ENCODE measurements at places on chromosomes 16 and 17.

DNA sequence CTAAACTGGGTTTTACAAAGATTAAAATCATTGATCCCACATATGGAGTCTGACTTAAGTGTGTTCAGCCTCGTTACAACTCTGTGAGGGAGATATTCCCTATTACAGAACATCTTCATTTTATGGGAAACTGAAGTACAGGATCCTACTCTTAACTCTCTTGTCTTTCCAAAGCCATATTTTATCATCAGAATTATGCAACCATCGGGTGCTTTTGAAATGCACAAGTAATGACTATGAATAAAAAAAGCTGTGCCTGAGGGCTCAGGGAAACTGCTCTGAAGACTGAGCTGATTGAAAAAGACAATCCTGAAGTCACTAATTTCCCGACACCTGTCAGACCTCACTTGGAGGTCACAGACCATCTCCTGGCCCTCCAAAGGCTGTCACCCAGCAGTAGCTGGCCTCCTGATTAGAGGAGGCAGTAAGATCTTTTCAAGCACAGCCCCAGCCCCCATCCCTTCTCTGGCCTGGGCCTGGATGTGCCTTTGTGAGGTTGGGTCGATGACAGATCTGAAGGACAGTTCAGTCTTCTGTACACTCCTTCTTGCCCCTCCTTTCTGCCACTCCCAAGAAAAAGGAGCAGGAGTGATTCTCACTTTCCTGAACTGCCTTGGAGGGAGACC lies 5.6 kb downstream of the AKAP1 start:
- DNase-seq, result no peak

DNA sequence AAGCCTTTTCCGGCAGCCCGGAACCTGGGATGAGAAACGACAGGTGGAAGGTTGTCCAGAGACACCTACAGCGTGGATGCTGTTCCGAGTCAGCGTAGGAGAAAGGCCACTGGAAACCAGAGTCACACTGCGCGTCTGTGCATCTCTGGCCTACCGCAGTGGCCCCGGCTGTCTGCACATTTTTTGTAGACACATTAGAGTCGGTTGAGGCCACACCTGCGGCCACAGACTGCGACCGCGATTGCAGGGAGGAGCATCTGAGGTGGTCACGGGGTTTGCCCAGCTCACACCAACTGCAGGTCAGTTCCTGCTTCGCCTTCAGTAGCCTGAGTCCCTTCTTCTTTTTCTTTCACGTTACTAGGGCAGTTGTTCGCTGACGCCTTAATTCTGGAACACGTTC lies 52.4 kb downstream of the WDR45B start:
- no peak for DNase-seq

GRCh38 chr17:27319541-27320221 lies 25.8 kb downstream of the WSB1 start:
- no peak for DNase-seq

- no peak for DNase-seq
These were observed 6.6 kb downstream of the COX6A2 start for GRCh38 chr16:31421587-31421986.

DNA sequence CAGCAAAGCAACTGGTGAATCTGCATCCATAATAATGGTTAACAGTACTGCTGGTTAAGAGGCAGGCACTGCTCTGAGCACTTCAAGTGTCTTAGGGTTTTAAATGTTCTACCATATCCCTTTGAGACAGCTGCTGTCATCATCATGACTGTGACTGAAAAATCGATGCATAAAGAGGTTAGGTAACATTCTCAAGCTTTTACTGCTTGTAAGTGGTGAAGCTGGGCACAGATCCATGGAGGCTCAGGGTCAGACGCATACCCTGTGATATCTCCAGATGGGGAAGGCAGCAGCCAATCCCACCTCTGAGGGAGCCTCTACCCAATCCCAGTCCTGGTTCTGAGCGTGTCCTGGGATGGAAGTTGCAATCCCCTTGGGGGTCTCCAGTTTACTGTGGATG lies 57.6 kb upstream of the SOX9 start:
- DNase-seq, result no peak

DNA sequence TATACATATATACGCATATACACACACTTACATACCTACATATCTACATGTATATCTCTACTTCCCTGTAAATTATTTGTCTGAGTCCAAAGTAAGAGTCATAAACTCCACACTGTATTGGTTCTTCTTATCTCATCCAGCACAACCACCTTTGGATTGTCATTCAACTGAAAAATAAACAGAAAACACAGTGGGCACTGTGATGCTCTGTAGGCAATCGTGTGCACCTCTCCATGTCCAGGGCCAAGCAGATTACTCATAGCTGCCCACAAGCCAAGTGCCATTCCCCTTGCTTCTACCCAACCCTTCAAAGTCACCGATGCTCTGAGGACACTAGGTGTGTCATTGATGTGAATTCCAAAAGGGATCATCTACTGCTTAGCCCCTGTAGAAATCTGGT lies 12.9 kb upstream of the TEKT3 start:
- no peak for DNase-seq

- DNase-seq, result no peak
These were observed 116.4 kb downstream of the NPIPB5 start for GRCh38 chr16:22627043-22627442.

GRCh38 chr16:81163671-81164070 lies 67.5 kb upstream of the GCSH start:
- DNase-seq, result no peak

DNA sequence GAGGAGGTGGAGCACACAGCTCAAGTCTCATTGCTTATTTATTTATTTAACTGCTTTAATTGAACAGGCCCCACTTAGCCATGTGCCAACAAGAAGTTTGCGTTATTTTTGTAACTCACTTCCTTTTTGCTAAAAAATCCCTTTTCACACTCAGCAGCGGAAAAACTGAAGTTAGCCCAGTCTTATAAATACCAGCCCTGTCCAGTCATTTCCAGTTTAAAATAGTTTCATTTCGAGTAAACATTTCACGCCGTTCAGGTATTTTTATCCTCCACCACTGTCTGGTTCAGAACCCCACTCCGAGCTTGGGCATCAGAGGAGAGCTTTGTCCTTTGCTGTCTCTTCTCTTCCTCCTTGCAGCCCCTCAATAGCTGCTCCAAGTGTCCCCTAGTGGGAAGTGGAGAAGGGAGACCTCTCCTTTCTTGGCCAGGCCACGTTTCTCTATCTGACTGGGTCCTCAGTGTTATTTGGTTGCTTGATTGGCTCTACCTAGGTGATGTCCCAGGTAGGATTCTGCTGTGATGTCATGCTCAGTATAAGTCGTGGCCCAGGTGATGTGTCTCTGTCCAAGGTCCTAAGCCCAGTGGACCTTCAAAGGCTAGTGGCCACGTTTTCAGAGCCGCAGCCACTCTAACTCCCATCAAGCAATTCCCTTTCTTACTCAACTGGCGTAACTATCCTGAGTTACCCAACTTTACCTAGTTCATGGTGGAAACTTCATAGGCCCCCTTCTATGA lies 53.0 kb upstream of the GAS7 start:
- DNase-seq, result no peak

- DNase-seq, result no peak
These were observed 28.7 kb downstream of the ACSF3 start for GRCh38 chr16:89122322-89122851.

DNA sequence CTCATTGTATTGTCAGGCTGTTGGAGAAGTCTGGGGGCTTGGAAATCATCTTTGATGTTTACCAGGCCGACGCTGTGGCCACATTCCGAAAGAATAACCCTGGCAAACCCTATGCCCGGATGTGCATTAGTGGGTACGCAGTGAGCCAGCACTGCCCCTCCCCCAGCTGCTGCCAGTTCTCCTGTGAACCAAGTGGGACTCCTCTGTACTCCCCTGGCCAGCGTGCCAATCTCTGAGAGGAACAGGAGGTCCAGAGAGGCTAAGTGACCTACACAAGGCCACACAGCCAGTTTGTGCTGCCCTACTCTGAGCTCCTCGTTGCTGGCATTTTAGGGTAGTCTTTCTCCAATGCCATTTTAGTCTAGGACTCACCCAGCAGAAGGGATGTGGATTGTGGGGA lies 1.9 kb upstream of the LLGL2 start:
- no peak for DNase-seq

DNA sequence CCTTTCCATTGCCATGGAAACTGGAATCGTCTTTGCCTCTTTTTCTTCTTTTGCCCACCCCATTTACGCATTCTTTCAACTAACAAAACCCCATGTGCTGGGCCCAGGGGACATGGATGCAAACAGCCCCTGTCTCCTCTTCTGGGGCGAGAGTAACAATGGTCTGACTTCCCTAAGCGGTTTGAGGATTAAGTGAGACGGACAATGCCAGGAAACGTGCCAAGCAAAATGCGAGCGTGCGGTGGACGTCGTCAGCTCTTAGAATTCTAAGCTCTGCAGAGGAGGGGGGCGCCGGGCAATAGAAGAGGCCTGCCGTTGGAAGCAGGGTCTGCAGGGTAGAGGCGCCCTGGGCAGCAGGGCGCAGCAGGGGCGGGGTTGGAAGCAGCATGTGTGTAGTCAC lies 42.4 kb upstream of the JPH3 start:
- no peak for DNase-seq

GRCh38 chr17:47803751-47804150 lies 17.8 kb downstream of the OSBPL7 start:
- DNase-seq, result no peak

DNA sequence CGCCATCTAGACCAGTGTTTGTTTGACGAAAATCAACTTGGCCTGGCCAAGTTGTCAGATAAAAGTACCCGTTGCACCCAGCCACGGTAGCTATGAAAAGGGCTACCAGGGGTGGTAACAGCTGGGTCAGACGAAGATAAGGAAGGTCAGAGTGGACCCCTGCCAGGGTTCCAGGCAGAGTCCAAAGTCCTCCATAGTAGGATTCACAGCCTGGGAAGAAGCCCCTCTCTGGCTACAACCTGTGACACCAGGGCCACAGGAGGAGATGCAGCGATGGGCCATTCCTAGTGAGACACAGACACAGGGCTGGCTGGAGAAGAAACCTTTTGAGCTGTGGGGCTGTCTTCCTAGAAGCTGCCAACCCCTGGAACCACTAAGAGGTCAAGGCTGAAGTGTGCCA lies 39.3 kb downstream of the MEAK7 start:
- no peak for DNase-seq

- DNase-seq, result no peak
These were observed 54.0 kb downstream of the TMEM132E start for GRCh38 chr17:34633351-34633750.

GRCh38 chr17:80884811-80885210 lies 106.8 kb upstream of the CHMP6 start:
- DNase-seq, result no peak

DNA sequence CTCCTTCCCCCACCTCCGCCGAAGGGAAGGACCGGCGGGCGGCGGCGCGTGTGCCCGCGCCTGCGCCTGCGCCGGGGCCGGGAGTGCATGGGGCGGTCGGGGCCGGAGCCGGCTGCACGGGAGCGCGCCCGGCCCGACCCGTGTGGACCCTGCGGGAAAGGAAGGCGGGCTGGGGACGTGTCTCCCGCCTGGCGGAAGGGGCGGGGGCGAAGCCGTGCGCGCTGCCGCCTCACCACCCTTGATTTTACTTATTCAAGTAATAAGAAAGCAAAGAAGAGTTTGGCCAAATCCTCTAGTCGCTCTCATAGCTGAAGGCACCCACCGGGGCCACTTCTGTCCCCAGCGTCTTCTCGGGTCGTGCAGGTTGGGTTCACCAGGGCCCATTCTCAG lies 596 bp upstream of the PFN1 start:
- DNase-seq, result peak; percentile 88

- no peak for DNase-seq
These were observed 6.7 kb downstream of the HSPB9 start for GRCh38 chr17:42129109-42129837.

DNA sequence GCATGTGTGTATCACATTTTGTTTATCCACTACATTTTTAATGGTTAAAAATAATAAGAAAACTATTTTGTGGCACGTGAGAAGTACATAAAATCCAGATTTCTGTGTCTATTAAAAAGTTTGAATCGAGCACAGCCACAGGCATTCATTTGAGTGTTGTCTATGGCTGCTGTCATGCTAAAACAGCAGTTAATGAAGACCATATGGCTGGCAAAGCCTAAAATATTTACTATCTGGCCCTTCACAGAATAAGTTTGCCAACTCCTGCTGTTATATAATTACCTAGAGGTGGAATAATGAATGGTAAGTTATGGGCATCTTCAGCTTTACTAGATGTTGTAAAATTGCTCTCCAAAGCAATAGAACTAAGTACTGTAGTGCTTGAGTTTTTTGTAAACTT lies 30.5 kb downstream of the TMEM98 start:
- DNase-seq, result no peak

DNA sequence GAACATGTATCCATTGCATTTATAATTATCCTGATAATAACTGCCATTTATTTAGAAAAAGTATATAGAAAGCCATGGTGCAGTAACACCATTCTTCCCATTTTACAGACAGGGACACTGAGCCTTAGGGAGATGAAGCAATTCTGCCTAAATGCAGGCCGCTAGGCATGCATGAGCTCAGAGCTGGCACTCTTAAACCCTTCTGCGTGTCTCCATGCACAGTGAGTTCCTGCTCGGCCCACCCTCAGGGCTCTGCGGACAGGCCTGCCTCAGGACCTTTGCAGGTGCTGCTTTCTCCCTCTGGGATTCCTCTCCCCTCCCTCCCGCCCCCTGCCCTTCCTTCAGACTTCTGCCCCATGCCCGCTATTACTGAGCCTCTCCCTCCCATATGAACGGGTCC lies 54.3 kb upstream of the WSB1 start:
- no peak for DNase-seq

- DNase-seq, result no peak
These were observed 43.4 kb upstream of the RASD1 start for GRCh38 chr17:17539591-17539990.

DNA sequence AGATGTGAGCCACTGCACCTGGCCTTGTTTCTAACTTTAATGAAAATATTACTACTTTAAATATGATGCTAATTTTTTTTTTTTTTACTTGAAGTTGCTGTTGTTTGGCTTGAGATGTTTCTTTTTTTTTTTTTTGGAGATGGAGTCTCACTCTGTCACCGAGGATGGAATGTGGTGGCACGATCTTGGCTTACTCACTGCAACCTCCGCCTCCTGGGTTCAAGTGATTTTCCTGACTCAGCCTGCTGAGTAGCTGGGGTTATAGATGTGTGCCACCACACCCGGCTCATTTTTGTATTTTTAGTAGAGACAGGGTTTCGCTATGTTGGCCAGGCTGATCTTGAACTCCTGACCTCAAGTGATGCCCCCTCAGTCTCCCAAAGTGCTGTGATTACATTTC lies 23.6 kb downstream of the IGSF6 start:
- no peak for DNase-seq

- no peak for DNase-seq
These were observed 55.9 kb upstream of the SLC5A11 start for GRCh38 chr16:24789881-24790280.

DNA sequence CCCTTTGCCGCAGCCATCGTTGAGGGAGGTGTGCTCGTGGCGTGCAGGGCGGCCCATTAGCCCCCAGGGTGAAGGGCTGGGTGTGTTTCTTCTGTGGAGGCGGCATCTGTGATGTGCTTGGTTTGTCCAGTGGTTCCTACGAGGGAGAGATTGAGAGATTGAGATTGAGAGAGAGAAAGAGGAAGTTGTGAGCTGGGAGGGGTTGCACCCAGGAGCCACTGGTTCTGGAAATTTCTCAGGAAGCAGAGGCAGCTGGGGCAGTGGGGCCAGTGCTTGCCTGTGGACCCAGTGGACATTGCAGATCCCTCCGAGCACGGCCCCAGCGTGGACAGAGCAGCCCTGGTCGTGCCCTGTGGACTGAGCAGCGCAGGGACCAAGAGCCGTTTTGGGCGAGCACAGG lies 72.0 kb upstream of the ZNF750 start:
- DNase-seq, result no peak
